ENCODE measurements at places on chromosomes 1 and 21.

DNA sequence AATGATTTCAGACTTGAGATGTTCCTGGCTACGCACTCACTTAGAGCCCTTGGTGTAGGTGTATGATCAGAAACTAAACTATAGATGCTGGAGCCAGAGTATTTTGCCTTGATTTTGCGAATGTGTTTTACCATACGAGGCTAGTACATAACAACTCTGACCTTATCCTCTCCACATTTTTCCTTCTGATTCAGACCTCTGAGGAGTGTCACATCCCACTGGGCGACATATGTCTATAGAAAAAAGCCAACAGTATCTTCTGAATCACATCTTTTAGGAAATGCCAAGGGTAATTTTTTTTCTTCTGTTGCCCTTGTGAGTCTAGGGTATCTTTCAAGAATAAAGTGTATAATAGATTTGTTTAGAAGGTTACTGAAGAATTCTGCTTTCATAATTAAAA lies 49.6 kb downstream of the AK4 start:
- DNase-seq = no peak

DNA sequence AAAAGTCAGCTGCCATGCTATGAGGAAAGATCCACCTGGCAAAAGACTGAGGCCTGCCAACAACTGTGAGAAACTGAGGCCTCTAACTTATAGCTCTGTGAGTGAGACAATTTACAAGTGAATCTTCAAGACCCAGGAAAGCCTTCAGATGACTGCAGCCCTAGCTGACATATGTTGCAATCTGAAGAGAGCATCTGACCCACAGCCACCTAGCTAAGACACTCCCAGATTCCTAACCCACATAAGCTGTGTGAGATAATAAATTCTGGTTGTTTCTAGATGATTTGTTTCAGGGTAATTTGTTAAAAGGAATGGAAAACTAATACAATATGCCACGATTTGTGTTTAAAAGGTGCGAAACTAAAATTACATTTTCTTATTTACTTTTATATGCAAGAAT lies 55.1 kb downstream of the HFM1 start:
- no peak for DNase-seq

DNA sequence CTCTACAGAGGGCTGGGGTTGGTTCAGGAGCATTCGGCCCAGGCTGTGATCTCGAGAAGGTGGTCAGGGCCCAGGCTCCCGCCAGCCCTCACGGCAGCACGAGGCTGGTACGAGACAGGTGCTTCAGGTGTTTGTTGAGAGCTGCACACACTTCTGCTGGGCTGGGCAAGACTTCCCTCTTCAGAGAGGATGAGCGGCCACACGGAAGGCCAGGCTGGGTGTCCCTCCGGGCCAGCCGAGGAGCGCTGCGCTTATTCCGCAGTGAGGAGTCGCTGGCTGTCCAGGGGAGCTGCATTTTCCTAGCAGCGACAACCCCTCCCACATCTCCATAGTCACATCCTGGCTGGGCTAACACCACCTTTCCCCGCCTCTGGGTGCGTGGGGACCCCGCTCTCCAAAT lies 50.5 kb downstream of the PDE9A start:
- no peak for DNase-seq

GRCh38 chr21:17688912-17689874 lies 76.5 kb upstream of the BTG3 start:
- DNase-seq = no peak

DNA sequence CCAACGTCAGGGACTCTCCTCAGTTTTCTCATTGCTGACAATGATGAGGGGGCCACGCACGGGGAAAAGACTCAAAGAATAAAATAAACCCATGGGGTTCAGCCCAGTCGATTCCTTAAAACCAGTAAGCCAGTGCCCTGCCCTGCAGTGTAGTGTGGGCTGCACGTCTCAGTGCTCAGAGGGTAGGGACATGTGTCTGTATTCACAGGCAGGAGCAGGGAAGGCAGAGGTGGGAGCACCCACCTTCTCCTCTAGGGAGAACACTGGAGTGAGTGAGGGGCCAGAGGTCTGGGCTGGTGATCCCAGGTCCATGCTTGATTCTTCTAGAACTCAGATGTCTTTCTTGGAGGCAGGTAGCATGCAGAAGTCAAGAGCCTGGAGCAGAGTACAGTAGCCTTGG lies 303.6 kb downstream of the MATN1 start:
- no peak for DNase-seq

DNA sequence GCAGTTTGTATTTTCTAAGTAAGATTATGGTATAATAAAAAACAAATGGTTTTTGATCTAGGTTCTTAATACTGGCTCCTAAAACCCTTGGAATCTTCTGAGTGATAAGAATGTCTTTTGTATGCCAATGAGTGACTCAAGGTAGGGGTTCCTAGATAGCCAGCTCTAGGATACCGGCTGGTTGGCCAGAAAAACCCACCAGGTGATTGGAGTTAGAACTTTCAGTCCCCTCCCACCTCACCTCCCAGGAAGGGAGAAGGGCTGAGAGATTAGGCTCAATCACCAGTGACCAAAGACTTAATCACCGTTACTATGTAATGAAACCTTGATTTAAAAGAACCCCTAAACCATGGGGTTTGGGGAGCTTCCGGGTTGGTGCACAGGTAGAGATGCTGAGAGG lies 8.7 kb upstream of the BRDT start:
- no peak for DNase-seq

DNA sequence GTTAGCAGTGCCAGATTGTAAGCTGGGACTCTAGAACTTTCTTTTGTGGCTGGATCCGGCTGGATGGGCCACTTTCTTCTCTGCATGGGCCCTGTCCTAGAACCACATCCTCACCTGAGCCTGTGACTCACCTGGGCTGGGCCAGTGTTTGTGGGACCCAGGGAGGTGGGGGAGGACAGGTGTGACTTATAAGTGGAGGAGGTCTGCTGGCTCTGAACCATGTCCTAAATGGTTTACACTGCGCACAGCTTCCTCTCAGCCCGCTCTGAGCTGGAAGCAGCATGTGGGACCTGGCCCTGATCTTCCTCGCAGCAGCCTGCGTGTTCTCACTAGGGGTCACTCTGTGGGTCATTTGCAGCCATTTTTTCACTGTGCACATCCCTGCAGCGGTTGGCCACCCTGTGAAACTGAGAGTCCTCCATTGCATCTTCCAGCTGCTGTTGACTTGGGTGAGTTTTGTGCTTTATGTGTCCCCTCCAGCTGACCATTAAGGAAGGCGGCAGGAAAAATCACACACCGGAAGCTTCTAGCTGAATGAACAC lies at the start of gene AADACL3:
AADACL3 (plus strand) TSS at position 215 of the 542 bp plus-strand sequence; CDS start at position 282, 67 bp downstream.
- DNase-seq = no peak

DNA sequence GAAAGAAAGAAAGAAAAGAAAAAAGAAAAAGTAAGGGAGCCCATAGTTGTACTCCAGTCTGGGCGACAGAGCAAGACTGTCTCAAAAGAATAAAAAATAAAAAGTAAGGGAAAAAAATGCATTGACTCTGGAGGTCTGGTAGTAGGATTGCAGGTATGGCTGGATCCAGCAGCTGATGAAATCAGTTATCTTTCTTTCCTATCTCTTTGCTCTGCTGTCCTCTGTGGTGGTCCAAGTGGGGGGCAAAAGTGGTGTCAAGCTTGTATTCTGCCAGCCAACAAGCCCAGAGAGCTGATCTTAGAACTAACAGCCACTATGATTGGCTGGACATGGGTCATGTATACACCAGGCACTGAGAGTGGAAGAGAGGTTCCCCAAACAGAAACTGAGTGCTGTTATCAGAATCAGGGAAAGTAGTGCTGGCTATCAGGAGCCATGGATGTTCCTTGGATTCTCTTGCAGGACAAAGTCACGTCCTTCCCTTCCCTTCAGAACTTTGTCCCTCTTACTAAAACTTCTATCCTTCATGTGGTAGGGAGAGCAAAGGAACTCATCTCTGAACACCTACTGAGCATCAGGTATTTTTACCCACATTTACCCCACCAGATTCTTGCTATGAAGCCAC lies 3.5 kb upstream of the FBLIM1 start:
- no peak for DNase-seq

- DNase-seq = no peak
Observed at GRCh38 chr21:35905963-35906345, 154.4 kb downstream of the SETD4 start.

DNA sequence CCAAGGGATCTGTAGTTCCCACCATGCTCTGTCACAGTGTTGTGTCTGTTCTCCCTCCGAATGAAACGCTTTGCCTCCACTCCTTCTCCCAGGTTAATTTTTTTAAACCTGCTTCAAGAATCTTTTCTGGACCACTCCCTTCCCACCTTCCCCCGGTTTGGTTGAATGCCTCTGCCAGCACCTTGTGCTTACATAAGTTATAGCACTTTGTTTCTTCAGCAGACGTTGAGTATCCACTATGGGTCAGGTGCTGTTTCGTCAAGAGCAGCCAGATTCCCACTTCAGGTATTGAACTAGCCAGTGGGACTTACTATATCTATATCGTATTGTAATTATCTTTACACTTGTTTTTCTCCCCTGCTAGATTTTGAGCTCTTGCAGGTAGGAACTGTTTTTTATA lies 27.6 kb downstream of the TTF2 start:
- no peak for DNase-seq

GRCh38 chr1:21914450-21914849 lies 22.7 kb downstream of the HSPG2 start:
- no peak for DNase-seq

GRCh38 chr1:235919833-235920441 lies 53.2 kb upstream of the LYST start:
- DNase-seq = no peak

- DNase-seq = no peak
Observed at GRCh38 chr21:39119891-39120290, 63.4 kb downstream of the PSMG1 start.

DNA sequence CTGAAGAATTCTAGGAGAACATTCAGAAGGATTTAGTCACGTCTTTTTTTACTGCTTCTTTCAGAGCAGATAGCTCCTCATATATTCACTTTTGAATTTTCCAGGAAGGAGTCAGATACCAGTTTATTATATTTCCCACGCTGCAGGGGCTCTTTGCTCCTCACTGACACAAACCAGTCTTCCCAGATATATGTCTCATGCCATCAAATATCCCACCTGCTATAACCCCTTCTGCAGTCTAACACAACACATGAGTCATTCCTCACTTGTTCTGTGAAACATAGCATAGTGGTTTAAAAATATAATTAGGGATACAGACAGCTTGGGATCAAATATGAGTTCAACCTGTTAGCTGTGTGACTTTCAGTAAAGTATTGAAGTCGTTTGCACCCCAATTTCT lies 251.7 kb upstream of the DPYD start:
- DNase-seq = no peak

- no peak for DNase-seq
Observed at GRCh38 chr21:40972151-40972550, 125.2 kb upstream of the DSCAM start.

GRCh38 chr1:51621161-51621560 lies 4.3 kb downstream of the OSBPL9 start:
- DNase-seq = no peak

- DNase-seq = no peak
Observed at GRCh38 chr1:234861761-234862160, 251.8 kb upstream of the IRF2BP2 start.

DNA sequence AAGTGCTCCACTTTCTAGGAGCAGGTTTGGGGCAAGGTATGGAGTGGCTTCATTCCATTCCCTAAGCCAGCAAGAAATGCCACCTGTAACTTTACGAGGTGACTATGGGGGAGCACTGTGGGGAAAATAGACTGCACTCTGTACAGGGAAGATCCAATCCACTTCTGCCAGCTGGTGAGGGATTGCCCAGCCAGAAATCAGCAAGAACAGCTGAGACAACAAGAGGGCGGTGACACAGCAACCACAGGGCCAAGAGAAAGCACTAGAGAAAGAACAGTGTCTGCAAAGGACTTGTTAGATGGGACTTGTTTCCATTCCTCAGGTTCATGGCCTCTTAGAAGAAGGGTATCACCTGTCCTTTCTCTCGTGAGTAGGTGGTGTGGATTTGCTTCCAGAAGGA lies 19.6 kb downstream of the CAPN8 start:
- DNase-seq = no peak

- no peak for DNase-seq
Observed at GRCh38 chr1:162206300-162206699, 136.8 kb downstream of the NOS1AP start.

- no peak for DNase-seq
Observed at GRCh38 chr1:53891018-53891417, 1.4 kb upstream of the YIPF1 start.

DNA sequence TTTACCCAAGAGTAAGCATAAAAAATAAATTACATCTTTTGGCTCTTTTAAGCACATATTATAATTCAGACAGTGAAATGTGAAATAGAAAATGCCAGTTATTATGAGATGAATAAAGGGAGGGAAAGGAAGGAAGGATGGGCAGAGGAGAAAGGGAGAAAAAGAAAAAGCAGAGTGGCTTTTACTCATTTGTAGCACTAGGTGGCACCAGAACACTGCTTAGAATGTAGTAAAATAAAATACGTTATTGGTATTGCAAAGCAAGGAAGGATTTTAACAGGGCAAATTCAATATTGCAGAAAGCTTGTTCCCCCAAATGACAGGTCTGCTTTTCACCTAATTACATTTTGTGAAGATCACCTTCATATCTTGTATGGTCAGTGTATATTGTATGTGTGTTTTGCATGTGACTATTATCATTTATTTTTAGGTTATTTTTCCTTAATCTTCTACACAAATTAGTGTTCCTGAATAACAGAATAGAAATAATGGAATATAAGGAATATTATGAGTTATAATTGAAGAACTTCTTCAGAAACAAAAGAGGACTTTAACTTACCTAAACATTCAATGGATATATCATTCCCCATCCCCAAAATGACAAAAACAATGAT lies 9.1 kb upstream of the PCNX2 start:
- no peak for DNase-seq

DNA sequence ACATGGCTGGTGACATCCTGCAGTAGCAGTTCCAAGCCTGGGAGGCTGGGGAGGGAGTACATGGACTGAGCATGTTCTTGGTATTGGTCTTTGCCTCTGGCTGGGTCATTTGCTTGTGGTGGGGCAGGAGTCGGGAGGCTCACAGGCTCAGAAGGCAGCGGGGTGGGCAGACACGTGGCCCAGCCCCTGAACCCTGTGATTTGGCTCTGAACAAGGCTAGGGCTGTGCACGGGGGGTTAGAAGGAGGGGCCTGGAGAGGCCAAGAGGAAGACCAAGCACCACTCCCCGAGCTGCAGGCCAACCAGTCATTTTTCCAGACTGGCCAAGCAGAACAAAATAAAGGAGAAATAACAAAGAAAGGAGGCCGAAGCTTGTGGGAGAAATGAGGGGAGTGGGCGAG lies 9.7 kb upstream of the PRELP start:
- DNase-seq = no peak

GRCh38 chr1:7302126-7302525 lies 469.0 kb upstream of the VAMP3 start:
- no peak for DNase-seq

DNA sequence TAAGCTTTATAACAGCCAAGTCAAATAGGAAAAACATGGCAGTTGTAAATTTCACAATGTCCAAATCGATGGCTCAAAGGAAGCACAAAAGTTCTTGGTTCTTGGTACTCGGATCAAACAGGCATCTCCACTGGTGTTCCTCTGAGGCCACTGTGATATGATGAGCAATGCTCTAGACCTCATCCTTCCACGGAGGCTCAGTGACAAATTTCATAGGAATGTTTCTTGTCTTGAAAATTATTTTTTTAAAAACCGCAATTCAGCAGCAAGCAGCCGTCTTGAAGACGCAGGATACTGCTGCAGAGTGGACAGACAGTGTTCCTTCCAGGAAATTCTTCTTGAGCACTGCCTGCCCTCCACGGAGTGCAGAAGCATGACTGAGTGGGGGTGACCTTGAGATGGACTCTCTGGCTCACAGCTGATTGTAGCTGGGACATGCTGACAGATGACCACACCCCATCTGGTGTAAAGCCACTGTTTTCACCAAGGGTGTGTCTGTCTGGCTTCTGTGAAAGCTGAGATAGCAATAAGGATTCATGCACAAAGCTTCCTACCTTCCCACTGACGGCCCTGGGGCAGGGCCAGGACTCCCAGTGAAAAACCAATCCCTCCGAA lies 61.9 kb downstream of the TIAM1 start:
- DNase-seq = no peak
